ENCODE measurements at places on chromosomes 2 and 18. TPM values are rescaled to one million over a fixed set of nuclear protein-coding genes. Genes with fewer than 3 reads are reported as not detected.

The TPO gene
- 52.5 TPM for total RNA-seq

The RASGRP3 gene
- total RNA-seq: 1.6 TPM

The UGT1A4 gene
- total RNA-seq: not detected

The FBXO41 gene
- 5.2 TPM for total RNA-seq

The FSHR gene
- total RNA-seq: not detected

The IER3IP1 gene
- total RNA-seq: 10.0 TPM

The ZC3H6 gene
- 1.5 TPM for total RNA-seq

The PLCD4 gene
- total RNA-seq: 1.9 TPM

The CRYBA2 gene
- total RNA-seq: not detected

The SIX3 gene
- not detected for total RNA-seq

The GNAL gene
- total RNA-seq: 5.9 TPM

GRCh38 chr2:133389569-133389968, 178.7 kb downstream of the NCKAP5 start:
- DNase-seq: no peak

GRCh38 chr2:28709101-28709500, 42.5 kb upstream of the PPP1CB start:
- no peak for DNase-seq

DNA sequence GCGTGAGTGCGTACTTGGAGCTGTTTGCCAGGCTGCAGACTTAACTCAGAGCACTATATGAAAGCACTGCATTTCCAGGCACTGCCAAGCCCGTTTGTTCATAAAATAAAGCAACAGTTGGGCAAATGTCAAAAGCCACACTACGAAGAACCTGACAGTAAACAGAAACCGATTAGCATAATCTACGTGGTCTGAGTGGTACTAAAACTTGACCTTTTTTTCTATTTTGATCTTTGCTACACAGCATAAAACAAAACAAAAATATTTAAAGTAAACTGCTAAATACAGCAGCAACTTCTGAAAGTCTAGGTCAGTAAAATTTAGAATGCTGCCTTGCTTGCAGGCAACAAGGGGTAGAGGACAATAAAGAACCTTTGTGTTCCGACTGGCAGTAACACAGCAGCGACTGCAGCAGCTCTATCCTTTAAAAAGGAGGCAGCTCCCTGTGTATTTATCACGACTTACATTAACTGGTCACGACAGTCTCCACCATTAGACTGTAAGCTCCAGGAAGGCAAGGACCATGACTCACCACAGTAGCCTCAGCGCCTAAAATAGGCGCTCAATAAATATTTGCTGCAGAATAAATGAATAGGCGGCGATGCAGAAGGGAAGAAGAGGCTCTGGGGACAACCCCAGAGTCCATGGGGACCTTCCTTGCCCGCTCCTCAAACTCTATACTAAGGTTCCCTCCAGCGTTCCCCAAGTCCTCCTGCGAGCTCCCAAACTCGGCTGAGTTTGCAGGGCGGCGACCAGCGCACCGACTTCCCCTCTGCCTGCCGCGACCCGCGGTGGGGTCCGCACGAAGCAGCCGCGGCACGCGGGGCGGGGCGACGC, 902 bp downstream of the SS18 start:
- DNase-seq: no peak

DNA sequence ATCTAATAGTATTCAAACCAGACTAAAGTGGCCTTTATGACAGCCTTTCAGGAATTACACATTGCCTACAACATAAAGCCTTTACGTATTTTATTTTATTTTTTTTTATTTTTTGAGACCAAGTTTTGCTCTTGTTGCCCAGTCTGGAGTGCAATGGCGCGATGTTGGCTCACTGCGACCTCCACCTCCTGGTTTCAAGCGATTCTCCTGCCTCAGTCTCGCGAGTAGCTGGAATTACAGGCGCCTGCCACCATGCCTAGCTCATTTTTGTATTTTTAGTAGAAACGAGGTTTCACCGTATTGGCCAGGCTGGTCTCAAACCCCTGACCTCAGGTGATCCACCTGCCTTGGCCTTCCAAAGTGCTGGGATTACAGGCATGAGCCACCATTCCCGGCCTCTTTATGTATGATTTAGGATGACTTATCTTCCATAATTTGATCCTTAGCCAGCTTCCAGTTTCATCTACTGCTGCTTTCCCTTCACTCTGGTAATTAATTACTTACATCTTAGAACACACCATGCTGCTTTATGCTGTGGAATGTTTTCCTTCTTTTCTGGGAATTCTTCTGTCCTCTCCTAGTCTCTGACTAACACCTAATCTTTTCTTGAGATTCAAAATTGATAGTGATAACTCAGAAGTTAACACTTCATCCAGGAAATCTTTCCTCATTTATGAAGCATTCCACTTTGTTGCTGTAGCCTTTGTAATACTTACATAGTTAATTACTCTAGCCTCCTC, 2.6 kb downstream of the USP14 start:
- no peak for DNase-seq

- no peak for DNase-seq
These were observed 204.1 kb downstream of the NDUFA10 start for GRCh38 chr2:239820836-239821693.

- DNase-seq: no peak
These were observed 137.7 kb downstream of the TANC1 start for GRCh38 chr2:159106109-159106508.

DNA sequence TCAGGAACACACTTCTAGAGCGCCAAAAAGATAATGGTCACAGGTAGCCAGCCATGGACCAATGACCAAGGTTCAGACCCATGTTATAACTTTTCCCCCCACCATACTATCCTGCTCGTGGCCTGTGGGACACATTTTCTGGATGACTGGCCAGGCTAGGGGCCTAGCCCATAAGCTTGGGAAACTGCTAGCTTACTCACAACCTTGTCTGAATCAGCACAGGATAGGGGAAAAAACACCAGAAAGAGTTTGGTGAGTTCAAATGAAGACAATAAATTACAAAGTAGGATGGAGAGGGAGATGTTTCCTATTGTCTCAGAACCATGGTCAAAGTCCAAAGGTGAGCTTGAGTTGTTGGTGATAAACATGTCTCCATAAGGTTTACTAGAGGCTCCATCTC, 156.3 kb upstream of the CCDC68 start:
- no peak for DNase-seq

GRCh38 chr2:108965540-108966289, 23.3 kb downstream of the EDAR start:
- no peak for DNase-seq

- DNase-seq: peak; percentile 68
These were observed 47.0 kb downstream of the CYP27C1 start for GRCh38 chr2:127173057-127173456.

- peak; percentile 40 for DNase-seq
These were observed 3.7 kb downstream of the NPPC start for GRCh38 chr2:231922311-231923009.

- DNase-seq: no peak
These were observed 65.1 kb downstream of the EDAR start for GRCh38 chr2:108923736-108924579.

GRCh38 chr18:22591222-22591621, 173.5 kb upstream of the CTAGE1 start:
- DNase-seq: no peak

- DNase-seq: no peak
These were observed 211.5 kb downstream of the IKZF2 start for GRCh38 chr2:212939777-212940531.

DNA sequence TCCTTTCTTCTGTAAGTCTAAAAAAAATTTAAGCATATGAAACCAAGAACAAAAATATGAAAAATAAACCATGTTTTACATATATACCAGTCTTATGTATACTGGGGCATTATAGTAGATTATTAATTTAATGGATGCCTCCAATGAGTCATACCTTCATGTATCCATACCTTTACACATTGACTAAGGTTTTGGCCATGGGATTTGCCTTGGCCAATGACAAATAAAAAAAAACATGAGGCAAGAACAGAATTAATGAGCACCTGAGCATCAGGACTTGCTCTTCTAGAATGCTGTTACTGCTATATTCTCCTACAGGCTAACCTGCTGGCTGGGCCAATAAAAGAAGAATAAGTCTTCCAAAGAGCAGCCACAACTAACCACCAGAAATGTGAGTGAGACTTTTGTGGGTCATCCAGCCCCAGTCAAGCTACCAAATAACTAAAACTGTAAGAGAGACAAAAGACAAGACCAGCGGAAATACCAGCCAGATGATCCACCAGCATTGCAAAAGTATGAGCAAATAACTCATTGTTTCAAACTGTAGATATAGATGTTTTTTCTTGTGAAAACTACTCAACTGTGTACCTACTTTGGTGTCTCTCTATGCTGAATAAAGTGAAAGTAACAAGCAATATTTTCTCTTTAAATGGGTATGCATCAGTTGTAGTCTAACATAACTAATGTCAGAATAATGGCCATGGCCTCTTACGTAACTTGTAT, 749.6 kb upstream of the VRK2 start:
- DNase-seq: no peak

Data from ascending aorta (tissue), 2 donors.